ENCODE measurements at places on chromosomes 3 and 15.

DNA sequence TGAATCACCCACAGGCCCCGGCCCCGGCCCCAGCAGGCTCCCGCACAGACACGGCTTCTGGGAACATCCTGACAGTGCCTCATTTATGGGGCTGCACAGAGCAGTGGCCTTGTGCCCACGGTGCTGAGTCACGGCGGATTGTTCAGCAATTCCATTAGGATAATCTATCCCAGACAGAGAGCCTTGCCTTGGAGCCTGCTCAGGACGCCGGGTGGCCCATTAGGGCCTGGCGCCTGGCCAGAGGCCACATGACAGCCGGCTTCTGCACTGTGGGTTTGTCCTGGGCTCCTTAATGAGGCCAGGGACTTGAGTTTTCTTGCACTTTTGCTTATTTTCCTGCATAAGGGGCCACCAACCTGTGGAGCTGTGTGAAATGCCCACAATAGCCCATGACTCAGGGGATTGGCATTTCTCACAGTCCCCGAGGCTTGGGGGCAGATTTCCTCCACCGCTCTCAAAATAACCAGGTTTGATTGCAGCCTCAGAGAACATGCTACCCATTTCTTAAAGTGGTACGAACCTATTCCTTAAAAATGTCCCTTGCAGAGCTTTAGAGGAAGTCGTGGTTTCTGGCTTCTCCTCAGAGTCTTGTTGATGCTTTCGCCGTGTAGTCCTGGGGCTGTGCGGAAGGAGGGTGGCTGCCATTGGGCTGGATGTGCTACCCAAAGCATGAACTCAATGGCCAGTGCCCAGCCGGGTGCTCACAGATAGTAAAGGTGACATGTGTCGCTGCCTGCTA lies 19.0 kb downstream of the SYNM start:
- DNase-seq: no peak

DNA sequence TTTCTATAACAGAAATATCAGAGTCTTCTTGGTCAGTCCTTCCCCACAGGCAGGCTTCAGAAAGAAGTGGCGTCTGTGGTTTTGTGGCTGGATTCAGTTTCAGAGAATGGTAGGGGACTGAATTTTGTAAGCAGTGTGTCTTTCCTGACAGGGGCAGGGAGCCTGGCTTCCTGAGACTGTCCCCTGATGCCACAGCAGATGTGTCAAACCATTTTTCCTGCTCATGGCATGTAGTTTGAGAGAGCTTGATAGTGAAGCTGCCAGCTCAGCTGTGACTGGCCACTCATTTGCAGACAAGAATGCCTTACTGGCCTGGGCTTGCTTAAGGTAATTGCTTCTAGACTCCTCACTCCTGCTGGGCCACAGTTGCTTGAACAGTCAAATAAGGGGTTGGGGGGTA lies 26.4 kb downstream of the LARS2 start:
- no peak for DNase-seq

DNA sequence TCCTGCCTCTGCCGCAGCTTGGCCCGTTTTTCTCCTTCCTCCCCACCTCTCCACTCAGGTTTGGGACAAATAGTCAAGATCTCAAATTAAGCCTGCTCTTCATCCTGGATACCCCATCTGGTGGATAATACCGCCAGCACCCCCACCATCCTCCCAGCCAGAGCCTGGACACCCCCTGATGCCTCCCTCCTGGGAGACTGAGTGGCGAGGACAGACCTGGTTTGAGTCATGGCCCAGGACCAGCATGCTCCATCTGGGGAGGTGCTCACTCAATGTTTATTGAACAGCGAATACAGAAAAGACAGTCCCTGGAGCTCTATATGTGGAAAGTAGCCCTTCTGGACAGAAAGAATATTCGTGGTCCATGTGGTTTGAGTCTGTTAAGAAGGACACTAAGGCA lies 23.3 kb downstream of the CTSH start:
- DNase-seq: no peak

DNA sequence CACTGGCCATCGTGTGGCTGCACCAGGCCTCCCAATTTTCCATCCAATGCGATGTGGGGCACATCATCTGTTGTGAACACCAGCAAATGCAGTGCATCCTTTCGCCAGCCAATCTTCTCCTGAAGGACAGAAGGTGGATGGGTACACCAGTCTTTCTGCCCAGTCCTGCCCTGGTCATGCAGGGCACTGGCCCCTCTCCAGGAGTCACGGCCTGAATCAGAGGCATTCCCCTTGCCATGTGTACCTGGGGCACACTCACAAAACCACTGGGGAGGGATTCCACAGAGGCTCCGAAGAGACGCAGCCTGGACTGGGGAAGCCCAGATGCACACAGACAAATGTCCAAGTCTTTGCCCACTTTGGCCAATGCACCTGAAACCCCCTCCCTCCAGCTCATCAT lies 65.8 kb downstream of the ITGB5 start:
- no peak for DNase-seq

GRCh38 chr3:64861684-64862083 lies 173.9 kb upstream of the ADAMTS9 start:
- DNase-seq: no peak

DNA sequence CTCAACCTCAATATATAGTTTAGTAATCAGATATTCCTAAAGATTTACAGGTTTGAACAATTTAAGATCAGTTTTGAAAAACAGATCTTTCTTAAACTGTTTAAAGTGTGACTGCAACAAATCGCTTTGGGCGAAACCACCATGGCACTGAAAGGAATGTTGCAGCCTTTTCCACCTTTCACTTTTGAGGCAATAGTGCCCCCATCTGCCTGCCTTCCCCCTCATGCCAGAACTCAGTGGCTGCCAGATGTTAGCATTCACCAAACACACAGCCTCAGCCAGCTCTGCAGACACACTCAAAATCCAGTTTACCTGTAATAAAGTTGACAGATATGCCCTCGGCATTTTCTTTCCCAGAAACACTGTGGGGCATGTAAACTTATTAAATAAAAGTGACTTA lies 3.3 kb downstream of the LYSMD4 start:
- DNase-seq: no peak

- no peak for DNase-seq
These were observed 1.2 kb upstream of the EDEM1 start for GRCh38 chr3:5186089-5186857.

- no peak for DNase-seq
These were observed 296.3 kb upstream of the TMCO5A start for GRCh38 chr15:37638116-37638515.

DNA sequence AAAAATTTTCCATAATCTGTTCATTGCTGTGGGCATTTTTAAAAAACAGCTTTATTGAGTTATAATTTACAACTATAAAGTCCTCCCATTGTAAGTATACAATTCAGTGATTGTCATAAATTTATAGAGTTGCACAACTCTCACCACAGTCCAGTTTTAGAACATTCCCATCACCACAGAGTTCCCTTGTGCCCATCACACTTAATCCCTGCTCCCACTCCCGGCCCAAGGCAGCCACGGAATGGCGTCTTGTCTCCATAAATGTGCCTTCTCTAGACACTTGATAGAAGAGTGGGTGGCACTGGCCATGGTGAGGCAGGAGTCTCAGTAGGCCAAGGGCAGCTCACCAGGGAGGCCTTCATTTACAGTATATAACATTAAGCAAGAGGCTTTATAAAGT lies 6.3 kb downstream of the TSEN2 start:
- DNase-seq: no peak

DNA sequence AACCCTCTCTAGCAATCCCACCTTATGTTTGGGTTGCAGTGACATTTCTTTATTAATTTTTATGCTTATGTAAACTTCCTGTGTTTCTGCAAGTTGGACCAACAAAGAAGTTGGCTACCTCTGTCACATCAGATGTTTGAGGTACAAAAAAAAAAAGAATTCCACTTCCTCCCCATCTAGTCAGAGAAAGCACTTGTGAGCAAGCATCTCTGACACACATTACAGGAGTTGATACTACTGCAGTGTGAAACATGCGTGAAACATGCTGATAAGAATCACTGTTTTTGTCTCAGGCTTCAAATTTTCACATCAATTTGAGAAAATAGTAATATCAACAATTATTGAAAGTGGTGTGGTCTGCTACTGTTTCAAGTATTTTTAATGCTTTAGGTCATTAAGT lies 1.3 kb downstream of the SCAANT1 start:
- DNase-seq: no peak

DNA sequence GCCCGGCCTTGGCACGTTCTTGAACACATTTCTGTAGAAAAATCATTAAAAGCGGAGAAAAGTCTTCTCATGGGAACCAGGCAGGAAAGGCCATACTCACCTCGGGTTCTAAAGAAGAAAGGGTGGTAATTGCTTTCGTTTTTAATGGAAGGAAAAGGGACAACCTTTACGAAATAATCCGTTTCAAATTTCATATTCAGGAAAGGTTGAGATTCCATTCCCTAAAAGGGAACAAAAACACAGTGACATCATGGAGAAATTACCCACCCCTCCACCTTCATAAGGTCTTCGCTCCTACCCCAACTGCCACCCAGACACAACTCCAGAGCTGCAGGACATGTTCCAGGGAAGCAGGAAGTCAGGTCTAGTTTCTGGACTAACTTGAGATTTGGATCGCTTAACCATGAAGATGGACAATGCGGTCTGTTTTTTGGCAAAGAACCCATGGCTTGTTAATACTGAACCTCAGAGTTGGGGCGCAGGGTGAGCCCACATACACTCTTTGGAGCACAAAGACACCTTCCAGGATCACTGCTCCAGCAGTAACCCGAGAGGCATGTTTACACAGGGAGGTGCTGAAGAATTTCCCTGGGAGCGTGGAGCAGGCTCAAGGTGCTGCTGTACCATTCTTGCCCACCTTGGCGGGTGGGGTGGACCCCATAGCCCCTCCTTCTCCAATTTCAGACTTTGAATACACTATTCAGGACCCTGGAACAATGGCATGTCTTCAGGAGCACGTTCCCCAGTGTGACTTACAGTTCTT lies 49.2 kb downstream of the SPATA12 start:
- no peak for DNase-seq

- no peak for DNase-seq
These were observed 36.1 kb downstream of the ST6GAL1 start for GRCh38 chr3:186966406-186966805.

- no peak for DNase-seq
These were observed 331.1 kb downstream of the CHST2 start for GRCh38 chr3:143450632-143451031.

GRCh38 chr15:78421238-78421965 lies 16.6 kb upstream of the IREB2 start:
- DNase-seq: no peak

- DNase-seq: no peak
These were observed 18.1 kb upstream of the BSN start for GRCh38 chr3:49535971-49536874.

DNA sequence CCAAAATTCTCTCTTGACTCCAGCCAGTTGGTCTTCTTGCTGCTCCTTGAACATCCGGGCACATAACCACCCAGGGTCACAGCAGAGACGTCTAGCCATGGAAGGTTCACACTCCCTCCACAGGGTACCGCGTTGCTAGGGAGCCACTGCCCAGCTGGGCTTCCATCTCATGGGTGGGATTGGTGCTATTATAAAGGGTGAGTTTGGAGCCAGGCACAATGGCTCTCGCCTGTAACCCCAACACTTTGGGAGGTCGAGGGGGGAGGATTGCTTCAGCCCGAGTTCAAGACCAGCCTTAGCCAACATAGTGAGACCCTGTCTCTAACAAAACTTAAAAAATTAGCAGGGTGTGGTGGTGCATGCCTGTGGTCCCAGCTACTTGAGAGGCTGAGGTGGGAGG lies 17.5 kb upstream of the SKOR1 start:
- DNase-seq: no peak

DNA sequence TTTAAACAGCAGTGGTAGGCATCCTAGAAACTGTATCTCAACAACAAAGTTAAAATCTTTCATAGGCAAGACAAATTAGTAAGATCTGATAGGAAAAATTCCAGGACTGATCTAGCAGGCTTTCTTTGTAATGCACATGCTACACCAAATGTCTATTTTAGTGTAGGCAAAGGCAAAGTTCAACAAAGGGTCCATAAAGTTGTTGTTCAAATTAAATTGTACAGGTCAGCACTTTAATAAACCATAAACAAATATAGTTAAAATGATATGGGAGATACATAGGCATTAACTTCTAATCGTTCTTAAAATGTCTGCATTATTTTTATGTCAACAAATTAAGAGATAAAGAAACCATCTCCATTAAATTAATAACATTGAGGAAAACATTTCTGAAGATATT lies 413.0 kb downstream of the TUSC7 start:
- DNase-seq: no peak

DNA sequence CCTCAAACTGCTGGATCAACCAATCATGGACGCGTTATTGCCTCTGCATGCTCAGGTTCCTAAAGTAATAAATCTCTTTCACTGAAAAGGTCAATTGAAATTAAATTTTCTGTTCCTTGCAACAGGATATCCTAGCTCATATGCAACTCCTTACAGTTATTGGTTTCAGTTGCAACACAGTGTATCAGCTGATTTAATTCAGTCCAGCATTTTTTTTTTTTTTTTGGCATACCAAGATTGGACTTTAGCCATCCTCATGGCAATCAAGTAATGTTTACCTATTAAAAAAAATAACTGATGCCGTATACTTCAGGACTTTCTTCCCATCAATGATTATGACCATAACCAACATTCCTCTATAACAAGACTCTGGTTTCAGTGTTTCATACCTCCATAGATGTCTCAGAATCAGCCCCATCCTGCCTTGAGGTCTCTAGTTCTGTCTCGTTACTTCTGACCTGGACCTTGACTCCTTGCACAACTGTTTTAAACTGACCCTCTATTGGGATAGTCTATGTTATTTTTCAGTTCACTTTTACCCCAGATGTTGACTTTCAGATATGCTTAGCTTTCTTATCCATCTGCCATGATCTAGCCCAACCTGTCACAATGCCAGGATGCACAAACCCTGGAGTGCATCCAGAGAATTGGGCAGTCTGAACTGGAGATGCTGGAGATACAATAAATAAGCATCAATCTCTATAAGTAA lies 265.0 kb upstream of the GADL1 start:
- no peak for DNase-seq

- DNase-seq: no peak
These were observed 117.3 kb upstream of the UBE3A start for GRCh38 chr15:25556136-25556535.

- DNase-seq: no peak
These were observed 27.5 kb downstream of the ONECUT1 start for GRCh38 chr15:52762621-52763020.

All from T-helper 1 cell (primary cell).